ENCODE measurements at places on chromosomes 11 and 22.

DNA sequence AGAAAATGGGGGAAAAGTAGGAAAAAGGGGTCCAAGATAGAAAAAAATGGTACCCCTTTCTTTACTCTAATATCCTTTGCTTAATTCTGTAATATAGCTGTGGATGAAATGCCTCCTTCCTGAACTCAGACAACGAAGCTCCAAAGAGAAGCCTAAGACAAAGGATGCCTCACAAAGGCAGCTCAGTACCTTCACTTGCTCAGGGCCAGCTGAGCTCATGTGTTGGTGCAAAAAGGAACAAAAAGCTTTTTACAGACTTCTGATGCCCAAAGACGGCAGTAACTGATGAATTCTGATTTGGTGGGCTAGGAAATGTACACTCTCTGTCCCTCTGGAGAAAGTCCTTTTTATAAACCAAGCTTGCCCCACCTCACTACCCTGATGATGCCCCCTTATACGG lies 77.5 kb downstream of the DENND5A start:
- peak; percentile 15 for DNase-seq

- DNase-seq, result no peak
Observed at GRCh38 chr11:95121698-95122097, 32.1 kb downstream of the ENDOD1 start.

DNA sequence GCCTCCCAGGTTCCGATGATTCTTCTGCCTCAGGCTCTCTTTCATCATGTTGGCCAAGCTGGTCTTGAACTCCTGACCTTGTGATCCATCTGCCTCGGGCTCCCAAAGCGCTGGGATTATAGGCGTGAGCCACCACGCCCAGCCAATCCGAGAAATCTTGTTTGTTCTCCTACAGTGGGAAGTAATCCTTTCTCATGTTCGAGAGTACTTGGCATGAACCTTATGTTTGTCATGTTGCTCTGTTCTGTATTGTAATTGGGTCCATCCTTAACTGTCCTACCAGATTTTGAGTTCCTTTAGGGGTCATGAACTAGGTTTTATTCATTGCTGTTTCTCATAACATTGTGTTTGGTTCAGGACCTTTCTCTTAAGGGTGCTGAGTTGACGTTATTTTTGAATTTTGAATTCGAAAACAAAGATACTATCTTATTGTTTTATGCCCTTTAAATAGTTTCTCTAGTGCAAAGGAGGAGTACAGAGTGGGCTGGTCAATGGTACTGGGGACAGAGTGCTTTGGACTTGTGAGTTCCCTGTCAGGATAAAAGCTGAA lies 113.4 kb upstream of the RRM1 start:
- DNase-seq, result no peak

- no peak for DNase-seq
Observed at GRCh38 chr22:41408665-41409064, 26.9 kb downstream of the TEF start.

DNA sequence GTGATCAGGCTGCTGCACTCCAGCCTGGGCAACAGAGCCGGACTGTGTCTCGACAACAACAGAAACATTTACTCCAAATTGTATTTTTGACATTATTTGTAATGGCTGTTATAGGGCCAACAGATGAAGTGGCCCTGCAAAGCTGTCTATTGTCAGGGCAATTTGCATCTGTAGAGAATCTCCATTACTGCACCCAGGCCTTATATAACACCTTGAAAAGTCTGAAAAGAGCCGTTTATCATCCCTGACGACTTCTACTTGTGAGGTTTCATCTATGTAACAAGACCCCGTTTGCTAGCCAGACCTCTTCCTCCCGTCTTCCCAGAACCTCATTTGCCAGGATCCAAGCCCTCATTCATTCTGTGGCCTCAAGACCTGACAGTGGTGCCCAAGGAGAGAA lies 9.1 kb upstream of the CTTN start:
- no peak for DNase-seq

- no peak for DNase-seq
Observed at GRCh38 chr11:109343242-109343641, 78.7 kb upstream of the C11orf87 start.

Measured in foreskin melanocyte (primary cell).